A549 treated with CORT108297 at 1 μM for 4 hours (cell line): ENCODE measurements at places on chromosomes 2 and 18. TPM values are rescaled to one million over a fixed set of nuclear protein-coding genes. Genes with fewer than 3 reads are reported as not detected.

The ALPI gene
- total RNA-seq, result not detected in 5 replicates

The TCF23 gene
- not detected in 5 replicates for total RNA-seq

The PSTPIP2 gene
- total RNA-seq, result 0.22 to 0.44 TPM (median 0.27 TPM) in 5 replicates

The MROH2A gene
- total RNA-seq, result 0.09 to 0.20 TPM (median 0.15 TPM) in 4 of 5 replicates, not detected in the other

The SIX2 gene
- total RNA-seq, result 0.10 to 0.36 TPM (median 0.27 TPM) in 5 replicates

The CXCR2 gene
- total RNA-seq, result 0.03 to 0.05 TPM in 2 of 5 replicates, not detected in the others

The GCG gene
- not detected in 5 replicates for total RNA-seq

The ALPG gene
- 0.12 to 0.22 TPM (median 0.16 TPM) in 5 replicates for total RNA-seq

The CNTNAP5 gene
- total RNA-seq, result not detected in 5 replicates

The CTNNA2 gene
- total RNA-seq, result 0.17 to 0.35 TPM (median 0.28 TPM) in 5 replicates

The LRRTM1 gene
- total RNA-seq, result not detected in 5 replicates

The CXCR1 gene
- total RNA-seq, result not detected in 5 replicates

The PLGLB2 gene
- total RNA-seq, result 0.13 to 0.35 TPM (median 0.25 TPM) in 4 of 5 replicates, not detected in the other

The PAPOLG gene
- total RNA-seq, result 7.9 to 9.7 TPM (median 8.3 TPM) in 5 replicates

The ST6GAL2 gene
- total RNA-seq, result 14.9 to 29.3 TPM (median 21.2 TPM) in 5 replicates

The SCTR gene
- total RNA-seq, result not detected in 5 replicates

The ASIC4 gene
- 0.05 to 0.07 TPM (median 0.06 TPM) in 4 of 5 replicates, not detected in the other for total RNA-seq

The LYPD1 gene
- total RNA-seq, result 14.0 to 21.5 TPM (median 15.8 TPM) in 5 replicates

The SPHKAP gene
- 0.02 TPM in 1 of 5 replicates, not detected in the others for total RNA-seq

The POTEE gene
- 0.03 to 0.07 TPM (median 0.06 TPM) in 5 replicates for total RNA-seq

The MAP2 gene
- total RNA-seq, result 0.36 to 0.82 TPM (median 0.47 TPM) in 5 replicates

The DSG2 gene
- 42.8 to 70.7 TPM (median 58.8 TPM) in 5 replicates for total RNA-seq

The ATOH8 gene
- total RNA-seq, result 5.3 to 10.6 TPM (median 8.1 TPM) in 5 replicates

The MYCN gene
- 0.03 TPM in 1 of 5 replicates, not detected in the others for total RNA-seq

The C2orf66 gene
- 0.06 to 0.13 TPM (median 0.07 TPM) in 3 of 5 replicates, not detected in the others for total RNA-seq

The PLCL1 gene
- 0.02 TPM in 1 of 5 replicates, not detected in the others for total RNA-seq

The PRPF40A gene
- 70.3 to 92.4 TPM (median 83.7 TPM) in 5 replicates for total RNA-seq

The GALNT3 gene
- 0.04 to 0.05 TPM in 2 of 5 replicates, not detected in the others for total RNA-seq

The CRYGC gene
- not detected in 5 replicates for total RNA-seq

The ACMSD gene
- not detected in 5 replicates for total RNA-seq

The UGT1A10 gene
- total RNA-seq, result 0.06 TPM in 1 of 5 replicates, not detected in the others

The SERPINB2 gene
- total RNA-seq, result 0.03 to 0.09 TPM (median 0.05 TPM) in 3 of 5 replicates, not detected in the others

The SH2D6 gene
- 0.50 to 1.1 TPM (median 0.87 TPM) in 5 replicates for total RNA-seq

The EVA1A gene
- total RNA-seq, result 10.7 to 13.6 TPM (median 11.5 TPM) in 5 replicates

The GNLY gene
- total RNA-seq, result 0.08 TPM in 1 of 5 replicates, not detected in the others

The CDKL4 gene
- total RNA-seq, result 0.15 TPM in 1 of 5 replicates, not detected in the others

The C2orf15 gene
- 0.39 to 0.95 TPM (median 0.54 TPM) in 5 replicates for total RNA-seq

The TMEM163 gene
- total RNA-seq, result 0.08 to 0.15 TPM (median 0.09 TPM) in 5 replicates

The FSHR gene
- not detected in 5 replicates for total RNA-seq

The SKOR2 gene
- not detected in 5 replicates for total RNA-seq

The IL1R2 gene
- 0.53 to 0.97 TPM (median 0.68 TPM) in 5 replicates for total RNA-seq

The CCDC74B gene
- 4.4 to 8.4 TPM (median 6.9 TPM) in 5 replicates for total RNA-seq

The PRSS56 gene
- total RNA-seq, result 0.07 to 0.22 TPM (median 0.15 TPM) in 5 replicates

The KIAA2012 gene
- total RNA-seq, result not detected in 5 replicates

The UBE2F gene
- total RNA-seq, result 46.8 to 54.0 TPM (median 49.0 TPM) in 5 replicates
